ENCODE measurements at places on chromosomes 12 and 14.

- DNase-seq: no peak
Measured at GRCh38 chr12:4628406-4628805, 20.4 kb downstream of the AKAP3 start.

GRCh38 chr14:96309133-96309895 lies 53.3 kb downstream of the BDKRB1 start:
- DNase-seq: no peak

DNA sequence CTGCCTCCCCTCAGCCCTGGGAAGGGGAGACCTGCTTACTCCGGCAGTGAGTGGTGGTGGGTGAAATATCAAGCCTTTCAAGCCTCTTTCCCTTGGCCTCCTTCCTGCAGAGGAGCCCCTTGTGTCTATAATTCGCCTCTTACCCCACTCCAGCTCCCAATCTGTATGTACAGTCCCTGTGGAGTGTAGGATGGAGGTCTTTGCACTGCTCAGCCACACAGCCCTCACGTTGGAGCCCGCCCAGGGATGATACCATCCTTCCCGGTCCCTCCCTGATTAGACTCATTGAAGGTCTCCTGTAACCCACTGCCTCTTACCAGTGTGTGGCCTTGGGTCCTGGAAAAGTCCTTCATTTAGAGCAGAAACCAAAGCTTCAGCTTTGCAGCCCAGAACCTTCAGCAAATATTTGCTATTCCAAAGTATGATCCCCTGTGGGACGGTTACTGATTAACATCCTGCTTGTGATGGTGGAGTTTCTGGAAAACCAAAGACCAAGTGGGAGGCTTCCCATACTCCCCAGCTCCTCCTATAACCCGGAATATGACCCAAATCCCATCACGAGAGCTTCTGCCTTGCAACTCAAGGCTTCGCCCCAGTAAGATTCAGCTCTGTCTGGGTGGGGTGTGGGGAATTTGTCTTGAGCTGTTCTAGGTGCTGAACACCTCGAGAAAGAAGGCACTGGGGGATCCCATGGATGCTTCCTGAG lies at the start of gene SERPINA10:
Gene SERPINA10 (minus strand): TSS at position 397 of the 706 bp plus-strand sequence. CDS start 2,675 bp downstream, outside the sequence.
- DNase-seq: no peak

DNA sequence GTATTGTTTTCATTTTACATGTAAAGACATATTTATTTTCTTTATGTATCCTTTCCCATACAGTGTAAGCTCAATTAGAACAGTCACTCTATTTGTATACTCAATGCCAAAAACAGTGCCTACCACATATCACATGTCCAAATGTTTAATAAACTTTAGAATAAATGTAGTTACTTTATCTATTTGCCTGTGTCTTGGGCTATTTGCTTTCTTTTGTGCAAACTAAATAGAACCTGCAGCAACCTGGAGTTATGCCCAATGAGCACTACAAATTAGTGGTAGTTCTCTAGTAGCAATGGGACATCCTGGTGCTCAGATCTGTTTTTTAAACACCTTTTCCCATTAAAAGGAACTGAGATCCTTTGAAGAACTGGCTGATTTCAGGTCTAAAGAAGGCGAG lies 186.7 kb downstream of the PPFIA2 start:
- DNase-seq: no peak

- no peak for DNase-seq
Measured at GRCh38 chr12:96872961-96873360, 34.1 kb upstream of the NEDD1 start.

GRCh38 chr14:69055999-69056788 lies 77.1 kb upstream of the ACTN1 start:
- no peak for DNase-seq

DNA sequence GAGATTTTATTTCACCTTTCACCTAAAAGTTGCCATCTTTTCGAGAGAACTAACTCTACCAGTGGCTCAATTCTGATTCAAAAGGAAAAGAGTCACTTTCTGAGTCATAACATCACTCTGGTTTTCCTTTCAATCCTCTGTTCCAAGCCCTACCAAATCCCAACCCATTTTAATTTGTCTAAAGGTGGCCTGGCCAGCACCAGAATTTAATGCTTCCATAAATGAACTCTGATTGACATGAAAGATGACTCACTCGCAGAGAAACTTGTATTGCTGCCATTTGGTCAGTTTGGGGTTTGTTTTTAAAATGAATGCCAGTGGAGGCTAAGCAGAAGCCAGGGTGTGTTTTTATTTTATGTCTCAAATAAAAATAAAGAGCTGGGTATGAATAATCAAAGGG lies 117.4 kb upstream of the SOX5 start:
- DNase-seq: no peak

DNA sequence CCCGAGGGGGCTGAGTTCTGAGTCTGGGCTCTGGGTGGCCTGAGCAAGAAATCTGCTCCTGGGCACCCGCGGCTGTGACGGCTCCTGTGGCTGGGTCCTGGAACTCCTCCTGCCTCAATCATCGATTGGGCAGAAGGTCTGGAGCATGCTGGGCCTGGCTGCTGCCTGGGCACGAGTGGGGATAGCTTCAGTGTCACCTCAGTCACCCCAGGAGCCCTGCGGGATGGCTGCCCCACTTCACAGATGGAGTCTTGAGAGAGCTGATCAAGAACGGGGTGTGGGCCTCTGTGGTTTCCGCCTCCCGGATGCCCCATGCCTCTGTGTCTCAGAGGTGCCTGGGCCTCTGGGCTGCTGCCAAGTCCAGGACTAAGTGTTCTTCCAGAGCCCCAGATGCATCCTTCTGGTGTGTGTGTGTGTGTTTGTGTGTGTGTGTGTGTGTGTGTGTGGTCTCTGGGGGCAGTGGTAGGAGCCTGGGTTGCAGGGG lies 185.6 kb upstream of the C14orf180 start:
- no peak for DNase-seq

GRCh38 chr14:100574642-100575031 lies 12.6 kb downstream of the BEGAIN start:
- no peak for DNase-seq

GRCh38 chr12:47808574-47809365 lies 10.9 kb downstream of the HDAC7 start:
- no peak for DNase-seq

DNA sequence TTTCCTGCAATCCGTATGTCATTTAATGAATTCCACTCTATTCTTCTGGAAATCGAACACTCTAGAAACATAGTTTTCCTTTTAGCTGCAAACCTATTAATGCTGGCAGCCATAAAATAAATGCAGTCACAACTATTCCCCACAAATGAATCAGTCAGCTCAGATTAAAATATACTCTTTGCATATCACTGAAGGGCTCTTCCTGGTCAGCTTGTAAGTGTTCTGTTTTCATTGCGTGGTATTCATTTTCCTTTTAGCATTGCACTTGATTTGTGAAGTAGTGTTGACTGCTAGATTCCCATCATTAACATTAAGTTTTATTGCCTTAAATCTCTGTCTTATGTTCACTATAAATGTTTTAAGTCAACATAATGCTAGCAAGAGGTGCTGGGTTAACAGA lies 685.9 kb downstream of the DIO2 start:
- no peak for DNase-seq

DNA sequence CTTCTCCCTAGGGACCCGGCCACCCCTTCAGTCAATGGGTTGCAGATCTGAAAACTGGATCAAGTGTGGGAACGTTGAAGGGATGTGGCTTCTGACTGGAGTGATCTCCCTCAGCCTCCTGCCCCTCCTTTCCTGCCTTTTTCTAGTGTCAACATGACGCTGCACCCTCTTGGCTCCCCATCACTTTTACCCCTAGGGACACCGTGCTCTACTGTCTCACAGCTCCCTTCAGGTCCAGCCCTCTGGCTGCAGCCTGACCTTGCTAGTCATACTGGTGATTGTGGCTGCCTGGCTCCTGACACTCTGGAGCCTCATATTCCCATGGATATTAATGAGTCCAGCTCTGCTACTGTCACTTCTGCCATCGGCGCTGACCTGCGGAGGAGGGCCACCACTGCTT lies 51.5 kb upstream of the RASSF3 start:
- no peak for DNase-seq

- no peak for DNase-seq
Measured at GRCh38 chr12:19744705-19745218, 305.5 kb downstream of the AEBP2 start.

- no peak for DNase-seq
Measured at GRCh38 chr12:108814462-108815211, 42.7 kb downstream of the SSH1 start.

DNA sequence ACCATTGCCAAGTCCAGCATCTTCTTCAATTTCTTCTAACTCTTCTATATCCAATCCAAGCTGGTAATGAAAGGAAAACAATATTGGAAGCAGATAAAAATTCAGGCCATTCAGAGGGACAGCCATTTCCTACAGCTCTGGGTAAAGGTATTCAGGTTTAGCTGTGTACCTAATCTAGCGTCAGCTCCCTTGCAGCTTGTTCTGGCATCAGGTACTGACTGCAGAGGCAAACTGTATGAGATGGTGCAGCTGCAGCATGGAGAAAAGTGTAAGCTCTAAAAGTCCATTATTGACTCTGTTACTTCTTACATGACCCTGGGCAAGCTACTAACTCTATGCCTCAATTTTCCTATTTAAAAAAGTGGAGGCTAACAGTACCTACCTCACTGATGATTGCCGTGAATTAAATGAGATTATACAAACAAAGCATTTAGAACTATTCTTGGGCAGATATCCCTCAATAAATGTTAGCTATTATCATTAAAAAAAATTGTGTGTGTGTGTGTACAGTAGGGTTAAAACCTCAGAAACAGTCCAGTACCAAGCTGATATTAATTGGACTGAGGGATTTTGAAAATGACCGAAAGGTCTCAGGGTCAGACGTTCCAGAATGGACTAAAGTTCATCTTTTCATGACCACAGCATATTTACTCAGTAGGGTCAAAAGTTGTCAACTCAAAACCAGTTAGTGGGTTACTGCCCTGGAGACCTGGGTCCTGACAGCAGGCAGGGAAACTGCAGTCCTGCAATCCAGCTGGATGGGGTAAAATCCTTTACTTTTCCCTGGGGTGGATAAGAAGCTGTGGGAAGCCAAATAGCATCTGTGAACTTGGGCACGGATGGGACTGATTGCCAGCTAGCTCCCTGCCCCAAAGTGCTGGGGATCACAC lies 8.9 kb downstream of the PYGL start:
- no peak for DNase-seq

DNA sequence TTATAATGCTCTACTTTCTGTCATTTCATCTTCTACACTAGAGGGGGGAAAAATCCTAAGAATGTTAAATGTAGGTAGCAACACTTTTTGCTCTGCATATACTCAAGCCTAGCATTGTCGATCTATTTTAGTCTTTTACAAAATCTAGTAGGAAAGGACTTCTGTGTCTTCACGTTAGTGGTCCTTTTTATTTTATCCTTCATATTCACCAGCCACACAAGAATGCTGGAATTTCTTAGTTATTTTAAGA lies 253.0 kb upstream of the FLRT2 start:
- DNase-seq: no peak

DNA sequence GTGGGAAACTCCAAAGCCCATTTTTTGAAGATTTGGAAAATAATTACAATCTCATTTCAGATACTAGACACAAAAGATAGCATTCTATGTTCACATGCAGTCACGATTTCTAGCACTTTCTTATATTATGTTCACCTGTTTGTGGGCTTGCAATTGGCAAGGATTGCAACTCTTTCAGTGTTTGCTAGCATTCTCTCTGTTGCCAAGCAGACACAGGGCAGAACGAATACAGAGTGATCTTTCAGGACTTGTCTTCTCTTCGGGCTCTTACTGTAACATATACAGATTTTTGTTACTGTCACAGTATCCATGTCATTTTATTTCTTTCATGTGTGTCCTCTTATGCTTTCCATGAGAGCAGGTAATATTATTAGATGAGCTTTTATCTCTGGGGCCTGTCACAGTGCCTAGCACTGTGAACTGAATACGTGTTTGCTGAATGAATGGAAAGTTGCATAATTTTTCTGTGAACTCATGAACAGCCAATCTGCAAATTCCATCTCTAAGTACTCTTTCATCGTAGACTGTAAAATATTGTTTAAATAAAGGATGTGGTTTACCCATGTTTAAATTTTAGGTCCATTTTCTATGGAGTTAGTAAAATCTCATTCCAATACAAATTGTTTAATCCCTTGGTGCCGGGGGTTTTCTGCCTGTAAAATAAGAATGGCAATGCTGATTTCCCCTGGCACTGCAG lies 105.1 kb downstream of the BMP4 start:
- no peak for DNase-seq

- no peak for DNase-seq
Measured at GRCh38 chr12:66275040-66275439, 27.3 kb upstream of the HELB start.

GRCh38 chr12:127559349-127560040 lies 707.5 kb upstream of the TMEM132C start:
- peak; percentile 90 for DNase-seq

DNA sequence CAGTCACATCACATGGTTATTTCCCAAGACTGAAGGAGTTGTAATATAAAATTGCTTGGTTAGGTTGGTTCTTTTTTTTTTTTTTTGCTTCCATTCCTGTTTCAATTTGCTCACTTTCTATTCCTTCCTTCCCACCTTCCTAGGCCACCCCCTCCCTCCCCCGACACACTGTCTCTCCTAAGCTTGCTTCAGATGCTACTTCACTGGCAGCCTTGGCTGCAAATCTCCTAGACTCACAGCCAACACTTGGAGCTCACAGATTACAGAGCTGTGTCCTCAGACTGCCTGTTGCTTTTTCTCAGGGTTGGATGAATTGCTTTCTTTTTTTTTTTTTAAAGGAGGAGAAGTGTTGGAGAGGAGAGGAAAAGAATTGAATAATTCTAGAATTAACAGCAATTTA lies 77.3 kb upstream of the GRIN2B start:
- no peak for DNase-seq

GRCh38 chr14:106207316-106207715 lies 680.9 kb downstream of the TMEM121 start:
- no peak for DNase-seq

GRCh38 chr12:112904571-112904970 lies 2.2 kb upstream of the OAS1 start:
- no peak for DNase-seq

DNA sequence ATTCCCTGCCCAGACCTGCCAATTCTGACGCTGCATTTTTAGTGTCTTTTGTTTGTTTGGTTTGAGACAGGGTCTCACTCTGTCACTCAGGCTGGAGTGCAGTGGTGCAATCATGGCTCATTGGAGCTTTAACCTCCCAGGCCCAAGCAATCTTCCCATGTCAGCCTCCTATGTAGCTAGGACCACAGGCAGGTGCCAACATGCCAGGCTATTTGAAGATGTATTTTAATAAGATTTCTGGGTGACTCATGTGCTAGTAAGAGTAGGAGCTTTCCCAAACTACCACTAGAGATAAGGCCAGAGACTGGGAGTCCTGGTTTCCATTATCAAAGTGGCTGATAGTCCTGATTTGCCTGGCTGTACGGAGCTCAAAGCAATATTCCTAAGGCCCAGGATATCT lies 693.3 kb downstream of the MED13L start:
- no peak for DNase-seq

- no peak for DNase-seq
Measured at GRCh38 chr12:68495336-68496070, 115.2 kb upstream of the RAP1B start.

Measured in esophagus muscularis mucosa (tissue), 4 donors.